ENCODE measurements at places on chromosomes 4 and X.
A peak's percentile ranks its signal among the peaks of the same experiment; 100 is the strongest.

DNA sequence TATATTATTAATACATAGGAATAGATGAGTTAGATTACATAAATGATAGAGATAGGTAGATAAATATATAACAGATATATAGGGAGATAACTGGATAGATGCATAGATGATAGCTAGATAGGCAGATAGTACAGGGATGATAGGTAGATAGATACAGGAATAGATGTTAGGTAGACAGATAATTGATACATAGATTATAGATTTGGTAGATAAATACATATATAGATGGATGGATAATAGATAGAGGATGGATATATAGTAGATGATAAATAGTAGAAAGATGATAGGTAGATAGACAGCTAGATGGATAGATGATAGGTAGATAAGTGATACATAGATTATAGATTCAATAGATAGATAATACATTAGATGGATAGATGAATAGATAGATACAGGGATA is 283.6 kb downstream of the SHOX start:
- DNase-seq, result no peak

DNA sequence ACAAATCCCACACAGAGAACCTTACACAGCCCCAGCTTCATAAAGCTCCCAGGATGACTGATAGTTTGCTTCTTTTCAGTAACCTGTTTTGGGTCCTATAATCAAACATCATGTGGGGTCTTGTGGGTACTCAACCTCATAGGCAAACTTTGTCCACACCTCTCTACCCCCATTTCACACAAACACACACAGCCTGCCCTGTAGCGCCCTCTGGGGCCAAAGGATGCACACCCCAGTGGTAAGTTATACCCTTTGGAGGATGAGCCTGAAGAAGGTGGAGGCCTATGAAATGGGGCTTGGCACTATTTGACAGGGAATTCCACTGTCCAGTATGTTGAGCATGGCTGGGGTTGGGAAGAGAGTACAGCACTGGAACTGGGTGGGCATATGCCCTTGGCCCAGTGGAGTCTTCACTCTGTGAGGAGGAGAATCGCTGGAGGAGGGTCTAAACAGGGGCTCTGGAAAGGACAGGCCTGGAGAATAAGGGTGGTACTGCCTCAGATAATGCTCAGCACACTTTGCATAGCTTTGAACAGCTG is 30.5 kb upstream of the COL25A1 start:
- DNase-seq, result no peak

DNA sequence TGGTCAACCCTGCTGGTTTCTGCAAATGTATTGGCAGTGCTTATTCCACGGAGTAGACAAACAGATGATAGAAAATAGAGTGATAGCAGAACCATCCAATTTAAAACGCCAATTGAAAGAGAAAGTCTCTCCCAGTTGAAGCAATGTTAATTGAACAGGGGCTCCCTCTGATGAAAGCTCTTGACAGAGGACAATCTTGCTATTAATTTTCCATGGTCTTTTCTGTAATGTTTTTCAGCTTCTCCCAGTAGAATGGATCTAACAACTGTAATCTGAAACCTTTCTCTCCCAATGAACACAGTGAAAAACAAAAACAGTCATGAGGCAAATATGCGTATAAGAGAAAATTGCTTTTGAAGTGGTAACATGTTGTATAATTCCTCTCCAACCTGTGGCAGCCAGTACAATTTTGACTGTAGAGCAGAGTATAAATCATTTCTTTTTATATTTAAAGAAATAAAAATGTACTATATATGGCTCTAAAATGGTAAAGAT is 225.1 kb upstream of the GALNTL6 start:
- no peak for DNase-seq

DNA sequence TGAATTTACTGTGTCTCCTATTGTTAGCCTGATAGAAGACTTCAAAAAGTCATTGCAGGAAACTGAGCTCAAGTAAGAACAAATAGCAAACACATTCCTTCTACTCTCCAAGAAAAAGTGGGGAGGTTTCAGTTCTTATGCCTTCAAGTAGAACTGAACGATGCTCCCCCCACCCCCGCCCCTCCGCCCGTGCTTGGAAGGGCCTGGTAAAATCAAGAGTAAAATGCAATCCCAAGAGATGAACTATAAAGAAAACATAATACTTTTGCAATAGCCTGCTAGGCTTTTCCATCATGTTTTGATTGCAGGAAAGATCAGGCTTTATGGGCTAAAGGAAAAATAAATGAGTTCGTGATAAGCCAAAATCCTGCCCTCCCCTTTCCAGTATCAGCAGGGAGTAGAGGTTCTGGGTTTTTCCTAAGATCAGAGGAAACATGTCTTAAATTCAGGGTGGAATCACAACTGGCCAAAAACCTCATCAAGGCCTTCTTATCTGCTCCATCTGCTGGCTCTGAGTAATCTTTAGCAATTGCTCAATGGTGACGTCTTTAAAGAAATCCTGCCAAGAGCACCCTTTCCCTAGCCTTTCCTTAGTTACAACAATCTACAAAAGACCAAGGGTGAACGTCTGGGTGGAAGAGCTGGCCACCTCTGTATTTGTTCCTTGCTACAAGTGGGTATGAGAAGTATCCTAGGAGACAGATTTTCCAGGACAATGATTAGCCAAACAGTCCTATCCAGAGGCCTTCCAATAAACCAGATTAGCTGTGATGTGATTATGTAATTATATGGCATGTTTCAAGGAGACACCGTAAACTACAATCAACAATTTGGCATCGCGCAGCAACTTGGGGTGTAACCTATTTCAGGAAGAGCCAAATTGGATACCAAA is 66.3 kb upstream of the FAM9C start:
- DNase-seq, result peak; percentile 71

GRCh38 chr4:101871962-101872676 is 81.6 kb downstream of the BANK1 start:
- DNase-seq, result no peak
